ENCODE measurements at places on chromosomes 5 and 9. TPM values are rescaled to one million over a fixed set of nuclear protein-coding genes. Genes with fewer than 3 reads are reported as not detected.

DNA sequence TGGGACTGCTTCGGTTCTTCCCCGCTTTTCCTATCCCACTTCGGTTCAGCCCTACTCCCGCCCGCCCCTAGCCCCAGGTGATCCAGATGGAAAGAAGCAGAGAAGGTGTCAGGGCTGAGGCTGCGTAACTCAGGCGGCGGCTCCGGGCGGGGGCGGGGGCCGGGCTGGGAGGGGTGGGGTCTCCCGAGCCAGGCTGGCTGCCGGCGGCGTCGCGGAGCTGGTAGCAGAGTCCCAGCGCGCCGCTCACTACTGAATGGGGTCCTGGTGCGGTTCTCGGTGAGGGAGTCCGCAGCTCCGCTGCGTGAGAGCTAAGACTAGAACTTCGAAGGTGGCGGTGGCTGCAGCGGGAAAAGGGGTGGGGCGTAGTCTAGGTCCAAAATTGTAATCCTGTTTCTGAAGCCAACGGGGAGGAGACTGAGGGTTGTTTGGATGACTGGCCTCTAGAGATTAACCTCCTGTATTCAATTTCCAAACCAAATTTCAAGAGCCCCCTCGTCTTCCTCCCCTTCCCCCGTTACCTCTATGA is 1.4 kb downstream of the PRR16 start:
- DNase-seq = peak; percentile 58

GRCh38 chr9:138069731-138070456 is 192.3 kb downstream of the CACNA1B start:
- peak; percentile 15 for DNase-seq

Gene STPG3
- total RNA-seq = not detected

GRCh38 chr5:109652096-109652495 is 37.6 kb upstream of the MAN2A1 start:
- DNase-seq = no peak

Gene RBM27
- 22.1 TPM for total RNA-seq

Gene PRLR
- total RNA-seq = 1.9 TPM

- DNase-seq = no peak
These were observed 136.1 kb upstream of the RAPGEF1 start for GRCh38 chr9:131875828-131876485.

- peak; percentile 55 for DNase-seq
These were observed 12.6 kb upstream of the LPCAT1 start for GRCh38 chr5:1536322-1536845.

Gene PDCD1LG2
- total RNA-seq = 3.0 TPM
